AG20443 (cell line): ENCODE measurements at places on chromosomes 7 and 10.

DNA sequence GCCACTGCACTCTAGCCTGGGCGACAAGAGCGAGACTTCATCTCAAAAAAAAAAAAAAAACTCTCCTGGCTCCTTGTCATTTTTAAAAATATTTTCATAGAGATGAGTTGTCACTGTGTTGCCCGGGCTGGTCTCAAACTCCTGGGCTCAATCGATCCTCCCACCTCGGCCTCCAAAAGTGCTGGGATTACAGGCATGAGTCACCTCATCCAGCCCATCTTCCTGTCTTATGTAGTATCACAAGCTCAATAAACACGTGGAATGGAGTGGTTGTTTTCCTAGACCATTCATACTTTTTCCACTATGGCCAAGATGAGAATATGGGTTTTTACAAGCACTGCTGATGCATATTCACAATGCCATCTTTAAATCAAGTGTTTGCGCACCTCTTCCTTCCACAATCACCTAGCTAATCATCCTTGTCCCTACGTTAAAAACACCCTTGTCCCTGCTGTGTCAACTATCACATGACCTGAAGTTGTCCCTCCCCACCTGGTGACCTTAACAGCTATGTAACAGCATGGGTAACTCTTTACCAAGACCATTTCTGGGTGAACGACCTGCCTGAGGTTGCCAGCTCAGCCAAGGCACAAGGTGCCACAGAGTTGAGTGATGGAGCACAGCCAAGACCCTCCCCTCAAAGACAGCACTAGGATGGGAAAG, 21.3 kb downstream of the DLG5 start:
- DNase-seq, result no peak

DNA sequence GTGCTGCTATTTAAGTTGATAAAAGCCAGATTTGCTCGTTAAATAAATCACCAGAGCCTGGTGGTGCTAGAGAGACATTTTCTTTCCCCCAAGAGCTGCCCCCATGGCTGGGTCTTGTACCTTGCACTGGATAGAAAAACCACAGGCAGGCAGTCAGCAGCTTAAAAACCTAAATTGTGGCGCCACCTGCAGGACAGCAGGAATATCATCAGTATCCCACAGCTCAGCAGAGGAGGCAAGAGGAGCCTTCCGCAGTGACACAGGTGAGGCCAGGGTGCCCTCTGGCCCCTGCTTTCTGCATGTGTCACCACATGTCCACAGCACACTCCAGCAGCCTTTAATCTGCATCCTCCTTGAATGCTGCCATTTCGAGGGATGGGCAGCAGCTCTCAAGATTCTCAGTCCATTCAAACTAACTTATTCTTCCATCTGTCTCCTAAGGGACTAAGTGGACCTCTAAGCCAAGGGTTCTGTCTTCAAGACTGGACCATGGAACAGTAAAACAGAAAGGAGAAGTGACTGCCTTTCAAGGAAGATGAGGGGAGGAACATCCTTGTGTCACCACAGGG, 4.5 kb upstream of the PLXNA4 start:
- peak; percentile 77 for DNase-seq

GRCh38 chr10:8304861-8305260, 250.4 kb downstream of the GATA3 start:
- DNase-seq, result no peak

DNA sequence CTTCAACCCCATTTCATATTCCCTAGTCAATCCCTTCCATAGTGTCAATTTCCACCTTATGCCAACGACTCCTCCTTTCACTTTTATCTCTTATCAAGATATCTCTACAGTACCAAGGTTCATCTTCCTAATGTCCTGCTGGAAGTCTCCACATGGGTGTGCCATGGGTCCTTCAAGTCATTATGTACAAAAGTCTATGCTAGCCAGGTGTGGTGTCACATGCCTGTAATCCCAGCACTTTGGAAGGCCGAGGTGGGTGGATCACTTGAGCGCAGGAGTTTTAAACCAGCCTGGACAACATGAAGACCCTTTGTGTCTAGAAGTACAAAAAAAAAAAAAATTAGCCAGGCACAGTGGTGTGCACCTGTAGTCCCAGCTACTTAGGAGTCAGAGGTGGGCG, 47.6 kb downstream of the PRTFDC1 start:
- no peak for DNase-seq

DNA sequence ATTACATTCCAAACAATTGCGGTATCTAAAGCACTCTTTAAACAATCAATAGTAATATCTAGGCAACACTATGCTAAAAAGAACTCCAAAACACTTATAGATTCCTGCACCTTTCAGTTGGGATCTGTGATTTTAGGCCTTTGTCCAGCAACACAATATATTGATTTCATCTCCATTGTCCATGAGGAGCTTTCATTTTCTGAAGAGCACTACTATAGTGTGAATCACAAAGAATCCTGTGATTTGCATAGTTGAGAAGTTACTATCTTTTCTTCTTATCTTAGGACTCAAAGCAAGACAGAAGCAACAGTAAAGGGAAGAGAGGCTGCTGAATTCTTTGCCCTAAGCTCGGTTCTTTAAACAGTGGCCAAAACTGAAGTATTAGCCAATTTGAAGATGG, 846.8 kb downstream of the IPMK start:
- no peak for DNase-seq

GRCh38 chr7:15584575-15584974, 22.8 kb upstream of the AGMO start:
- no peak for DNase-seq
